ENCODE measurements at places on chromosomes 6 and 20. TPM values are rescaled to one million over a fixed set of nuclear protein-coding genes. Genes with fewer than 3 reads are reported as not detected.

Gene PPP1R18
- total RNA-seq: 21.8 TPM

Gene OXT
- not detected for total RNA-seq

Gene SLC35A1
- total RNA-seq: 16.8 TPM

Gene SMLR1
- not detected for total RNA-seq

Gene MAS1
- total RNA-seq: not detected

Gene TSPYL4
- 41.2 TPM for total RNA-seq

Gene AIG1
- total RNA-seq: 51.9 TPM

Gene RUNX2
- 0.74 TPM for total RNA-seq

Gene PPP1R3G
- 19.5 TPM for total RNA-seq

Gene HLA-DOA
- total RNA-seq: 1.3 TPM

Gene PIM1
- total RNA-seq: 25.6 TPM

Gene ANGPT4
- total RNA-seq: 0.12 TPM

Gene KIF6
- 0.57 TPM for total RNA-seq

Gene ZSCAN26
- total RNA-seq: 12.0 TPM

Gene METTL24
- 4.0 TPM for total RNA-seq

Gene ESR1
- total RNA-seq: 2.1 TPM

Gene CNBD2
- 3.4 TPM for total RNA-seq

Gene ACTL10
- 0.33 TPM for total RNA-seq

Gene KHDC1L
- not detected for total RNA-seq

Gene TCF19
- 5.5 TPM for total RNA-seq

Gene HLA-DQA1
- total RNA-seq: 6.5 TPM

Gene NKAIN2
- 2.7 TPM for total RNA-seq

Gene GPR63
- 0.54 TPM for total RNA-seq

Gene RBM39
- 163 TPM for total RNA-seq

Gene PTCRA
- total RNA-seq: not detected

Gene CD24
- not detected for total RNA-seq
